CD4-positive, alpha-beta T cell treated with Interleukin-6 at 100 ng/mL for 8 hours (primary cell): ENCODE measurements at places on chromosomes 7 and 10.

DNA sequence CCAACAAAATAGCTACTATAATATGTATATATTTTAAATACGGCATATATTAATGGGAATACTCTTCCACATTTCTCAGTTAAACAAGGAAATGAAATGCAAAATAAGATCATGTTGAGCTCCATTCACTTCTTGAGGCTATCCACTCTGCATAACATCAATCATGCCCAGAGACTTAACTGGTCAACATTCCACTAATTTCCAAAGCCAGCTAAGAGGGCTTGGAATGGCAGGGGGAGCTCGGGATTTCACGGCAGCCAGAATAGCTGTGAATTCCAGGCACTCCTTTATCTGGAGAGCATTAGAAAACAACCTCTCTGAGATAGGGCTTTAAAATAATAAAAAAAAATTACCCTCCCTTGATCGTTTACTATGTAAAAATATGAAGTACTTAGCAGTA, 194.9 kb upstream of the CDCA7L start:
- DNase-seq, result no peak

DNA sequence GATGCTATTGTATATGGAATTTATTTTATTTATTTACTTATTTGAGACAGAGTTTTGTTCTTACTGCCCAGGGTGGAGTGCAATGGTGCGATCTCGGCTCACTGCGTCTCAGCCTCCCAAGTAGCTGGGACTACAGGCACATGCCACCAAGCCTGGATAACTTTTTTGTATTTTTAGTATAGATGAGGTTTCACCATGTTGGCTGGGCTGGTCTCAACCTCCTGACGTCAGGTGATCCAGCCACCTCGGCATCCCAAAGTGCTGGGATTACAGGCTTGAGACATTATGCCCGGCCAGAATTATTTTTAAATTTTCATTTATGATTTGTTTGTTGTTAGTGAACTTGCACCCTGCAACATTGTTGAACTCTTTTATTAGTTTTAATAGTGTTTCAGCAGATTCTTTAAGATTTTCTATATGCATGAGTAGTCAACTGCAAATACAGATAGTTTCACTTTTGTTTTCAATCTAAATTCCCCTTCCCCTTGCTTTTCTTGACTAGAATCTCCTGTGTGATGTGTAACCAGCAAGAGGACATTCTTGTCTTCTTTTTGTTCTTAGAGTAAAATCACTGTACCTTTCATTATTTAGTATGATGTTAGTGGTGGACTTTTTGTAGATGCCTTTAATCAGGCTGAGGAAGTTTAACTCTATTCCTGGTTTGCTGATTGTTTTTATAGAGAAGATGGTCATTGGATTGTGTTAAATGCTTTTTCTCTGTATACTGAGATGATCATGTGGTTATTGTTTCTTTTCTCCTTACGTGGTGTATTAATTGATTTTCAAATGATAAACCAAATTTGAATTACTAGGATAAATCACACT, 27.8 kb downstream of the ZNF33A start:
- peak; percentile 3 for DNase-seq

DNA sequence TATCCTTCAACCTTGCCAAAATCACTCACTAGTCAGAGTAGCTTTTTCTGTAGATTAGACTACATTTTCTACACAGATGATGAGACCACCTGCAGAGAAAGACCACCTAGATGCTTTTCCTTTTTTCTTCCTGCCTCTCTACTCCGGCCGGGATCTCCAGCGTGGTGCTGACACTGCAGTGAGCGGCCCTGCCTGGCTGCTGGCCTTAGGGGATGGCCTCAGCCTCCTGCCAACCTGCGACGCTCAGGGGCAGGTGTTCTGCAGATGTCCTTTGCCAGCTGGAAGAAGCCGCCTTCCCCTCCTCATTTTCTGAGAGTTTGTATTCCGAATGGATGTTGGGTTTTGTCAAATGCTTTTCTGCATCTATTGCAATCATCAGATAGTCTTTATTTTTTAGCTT, 43.5 kb upstream of the NKX6-2 start:
- no peak for DNase-seq

DNA sequence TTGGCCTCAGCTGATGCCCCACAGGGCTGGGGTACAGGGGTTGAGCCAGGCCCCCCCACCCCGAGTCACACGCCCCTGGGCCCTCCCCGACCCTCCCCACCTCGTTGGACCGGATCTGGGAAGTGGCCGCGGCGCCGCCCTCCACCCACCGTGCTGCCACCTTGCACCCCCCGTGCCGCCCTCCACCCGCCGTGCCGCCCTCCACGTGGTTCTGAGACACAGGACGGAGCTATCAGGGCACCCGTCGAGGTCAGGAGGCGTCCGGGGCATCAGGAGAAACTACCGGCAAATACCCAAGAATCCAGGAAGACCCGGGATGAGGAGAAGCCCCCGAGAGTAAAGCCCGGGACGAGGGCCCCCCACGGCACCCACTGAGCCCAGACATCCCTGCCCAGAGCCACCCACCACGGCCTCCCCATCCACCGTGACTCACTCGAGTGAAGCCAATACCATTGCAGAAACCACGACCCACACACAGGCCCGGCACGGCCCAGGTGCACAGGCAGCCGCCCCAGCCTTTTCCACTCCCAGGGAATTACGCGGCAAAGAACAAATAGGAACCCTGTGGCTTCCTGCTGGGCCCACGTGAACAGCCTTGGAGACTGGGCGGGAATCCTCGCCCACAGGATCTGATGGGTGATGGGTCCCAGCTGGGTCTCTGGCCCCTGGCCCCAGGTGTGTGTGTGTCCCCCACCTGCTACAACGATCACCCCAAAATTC, 34.0 kb downstream of the ADAP1 start:
- no peak for DNase-seq

DNA sequence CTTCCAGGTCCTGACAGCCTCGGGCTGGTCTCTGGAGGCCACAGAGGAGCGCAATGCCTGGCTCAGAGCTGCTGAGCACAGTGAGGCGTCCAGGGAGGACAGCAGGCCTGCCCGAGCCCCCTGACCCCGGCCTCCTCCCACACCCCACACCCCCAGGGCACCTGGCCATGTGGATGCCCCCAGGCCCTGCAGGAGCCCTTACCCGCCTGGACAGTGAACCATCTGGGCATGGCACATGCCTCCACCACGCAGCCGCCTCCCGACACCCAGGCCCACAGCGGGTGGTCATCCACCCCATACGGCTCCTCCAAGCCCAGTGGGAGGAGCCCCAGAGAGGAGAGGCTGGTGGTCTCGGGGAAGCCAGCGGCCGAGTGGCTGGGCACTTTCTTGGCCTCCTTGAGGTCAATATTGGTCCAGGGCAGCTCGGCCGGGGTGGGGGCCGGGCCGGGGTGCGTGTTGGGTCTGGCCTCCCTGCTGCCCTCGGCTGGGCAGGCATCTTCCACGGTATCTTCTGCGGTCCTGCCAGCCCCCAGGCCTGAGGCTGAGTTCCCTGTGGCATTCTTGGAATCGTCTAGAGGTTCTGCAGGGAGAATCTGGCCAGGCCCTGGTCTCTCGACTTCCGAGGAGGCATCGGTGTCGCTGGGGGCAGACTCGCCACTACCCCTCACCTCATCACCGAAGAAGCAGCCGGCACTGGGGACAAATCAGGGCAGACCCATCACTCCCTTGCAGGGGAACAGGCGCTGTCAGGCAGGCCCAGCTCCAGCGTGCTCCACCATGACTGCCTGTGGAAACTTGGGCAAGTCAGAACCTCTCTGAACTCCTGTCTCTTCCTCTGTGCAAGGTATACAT, 18.6 kb downstream of the TECPR1 start:
- no peak for DNase-seq

DNA sequence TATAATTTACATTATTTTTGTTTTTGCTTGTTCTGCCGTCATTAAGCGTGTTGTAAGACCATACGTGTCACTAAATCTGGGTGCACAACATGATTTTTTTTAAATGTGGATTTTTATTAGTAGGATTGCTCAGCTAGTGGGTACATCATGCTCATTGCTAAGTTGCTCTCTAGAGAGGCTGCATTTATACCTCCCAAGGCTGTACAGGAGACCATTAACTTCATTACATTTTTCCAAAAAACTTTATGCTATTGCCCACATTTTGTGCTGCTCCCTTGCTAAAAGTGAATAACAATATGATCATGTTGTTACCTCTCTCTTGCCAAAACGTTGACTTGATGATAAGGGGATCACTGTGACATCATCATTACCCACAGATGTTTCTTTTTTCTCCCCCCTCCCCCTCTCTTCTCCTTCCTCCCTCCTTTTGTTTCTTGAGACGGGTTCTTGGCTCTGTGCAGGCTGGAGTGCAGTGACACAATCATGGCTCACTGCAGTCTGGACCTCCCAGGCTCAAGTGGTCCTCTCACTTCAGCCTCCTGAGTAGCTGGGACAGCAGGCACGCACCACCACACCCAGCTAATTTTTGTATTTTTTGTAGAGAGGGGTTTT, 65.1 kb downstream of the BMPR1A start:
- DNase-seq, result no peak

- no peak for DNase-seq
Measured at GRCh38 chr10:78259391-78259790, 225.7 kb downstream of the RPS24 start.

DNA sequence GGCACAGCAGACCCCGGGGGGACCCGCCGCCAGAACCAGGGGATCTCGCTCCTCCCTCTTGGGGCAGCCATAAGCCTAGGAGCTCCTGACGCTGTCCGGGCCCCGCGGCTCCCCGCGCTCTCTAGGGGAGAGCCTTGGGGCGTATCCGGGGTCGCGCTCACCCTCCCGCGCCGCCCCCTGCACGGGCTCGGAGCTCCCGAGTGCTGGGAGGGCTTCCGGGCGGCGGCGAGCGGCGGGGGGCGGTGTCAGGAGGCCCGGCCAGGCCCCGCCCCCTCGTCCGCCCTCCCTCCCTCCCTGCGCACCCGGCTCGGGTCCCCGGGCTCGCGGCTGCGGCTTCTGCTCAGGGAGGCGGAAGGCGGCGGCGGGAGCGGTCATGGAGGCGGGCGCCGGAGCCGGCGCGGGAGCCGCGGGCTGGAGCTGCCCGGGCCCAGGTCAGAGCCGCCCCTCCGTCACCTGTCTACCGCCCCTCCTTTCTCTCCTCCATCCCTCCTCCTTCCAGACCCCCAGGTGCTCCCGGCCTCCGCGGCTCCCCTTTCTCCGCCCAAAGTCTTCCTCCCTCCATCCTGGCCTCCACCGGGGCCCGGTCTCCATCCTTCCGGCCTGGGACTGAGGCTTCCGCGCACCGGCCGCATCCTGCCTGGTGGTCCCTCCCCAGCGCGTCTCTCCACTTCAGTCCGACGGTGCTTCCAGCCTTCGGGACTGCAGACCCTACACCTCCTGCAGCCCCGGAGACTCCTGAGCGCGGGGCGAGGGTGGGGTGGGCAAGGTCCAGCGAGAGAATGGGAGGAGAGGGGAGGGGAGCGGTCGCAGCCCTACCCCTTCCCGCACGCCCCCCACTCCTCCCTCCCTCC, at the start of gene CCDC136:
CCDC136 (plus strand) TSS at position 848 of the 851 bp plus-strand sequence. CDS start 444 bp downstream, outside the sequence.
- peak; percentile 79 for DNase-seq

GRCh38 chr10:126674741-126675515, 4.4 kb upstream of the C10orf90 start:
- DNase-seq, result no peak

DNA sequence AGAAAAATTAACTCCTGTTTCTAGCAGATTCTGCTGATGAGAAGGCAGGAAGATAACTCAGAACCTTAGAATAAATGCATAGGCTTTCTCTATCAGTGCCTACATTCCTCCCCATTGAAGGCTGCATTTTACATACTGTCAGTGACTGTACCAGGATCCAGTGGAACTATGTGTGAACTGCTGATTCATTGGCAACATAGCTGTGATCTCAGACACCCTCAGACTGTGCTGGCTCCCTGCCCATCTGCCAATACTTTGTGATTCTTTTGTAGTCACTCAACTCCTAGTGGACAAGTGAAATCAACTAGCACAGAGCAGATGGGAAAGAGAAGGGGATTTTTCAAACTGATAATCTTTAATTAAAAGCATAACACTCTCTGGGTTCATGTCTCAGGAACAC, 375.8 kb downstream of the MDFIC start:
- DNase-seq, result no peak

- no peak for DNase-seq
Measured at GRCh38 chr10:126133906-126134656, 237.7 kb downstream of the FANK1 start.

DNA sequence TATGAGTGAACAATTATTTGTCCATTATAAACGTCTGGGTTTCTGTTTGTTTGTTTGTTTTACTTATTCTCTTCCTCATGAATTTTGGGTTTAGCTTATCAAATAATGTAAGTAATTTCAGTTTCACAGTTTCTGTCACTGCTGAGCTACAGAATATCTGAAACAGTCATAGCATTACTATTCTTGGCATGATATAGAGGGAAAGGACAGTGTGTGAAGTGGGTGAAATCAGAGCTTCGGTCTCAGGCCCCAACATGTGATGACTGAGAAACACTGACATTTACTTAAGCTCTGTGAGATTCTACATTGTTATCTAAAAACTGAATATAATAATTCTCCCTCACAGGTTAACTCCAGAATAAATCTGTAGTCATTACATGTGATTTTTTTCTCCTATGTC, 8.8 kb upstream of the OR6V1 start:
- DNase-seq, result no peak

- no peak for DNase-seq
Measured at GRCh38 chr7:134902058-134902457, 84.2 kb upstream of the AGBL3 start.

DNA sequence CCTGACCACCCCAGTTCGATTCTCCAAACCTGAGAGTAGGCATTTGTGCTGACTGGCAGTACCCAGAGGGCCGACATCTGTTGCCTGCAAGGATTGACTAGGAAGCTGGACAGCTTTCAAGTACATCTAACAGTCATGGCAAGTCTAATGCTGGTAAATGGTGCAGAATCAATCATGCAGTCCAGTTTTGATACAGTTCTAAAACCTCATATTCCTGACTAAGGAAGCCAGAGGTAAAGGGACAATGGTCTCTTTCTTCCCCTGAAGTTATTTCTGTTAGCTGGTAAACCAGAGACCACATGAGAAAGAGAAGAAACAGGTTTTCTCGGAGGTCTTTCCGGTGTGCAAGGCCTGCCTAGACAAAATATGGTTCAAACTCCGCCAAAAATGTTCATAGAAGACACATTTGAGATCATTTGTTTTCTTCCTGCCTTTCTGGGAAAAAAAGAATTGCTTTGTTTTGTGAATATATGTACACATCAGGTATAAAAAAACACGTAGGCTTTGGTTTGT, 97.1 kb downstream of the WDR37 start:
- DNase-seq, result no peak

DNA sequence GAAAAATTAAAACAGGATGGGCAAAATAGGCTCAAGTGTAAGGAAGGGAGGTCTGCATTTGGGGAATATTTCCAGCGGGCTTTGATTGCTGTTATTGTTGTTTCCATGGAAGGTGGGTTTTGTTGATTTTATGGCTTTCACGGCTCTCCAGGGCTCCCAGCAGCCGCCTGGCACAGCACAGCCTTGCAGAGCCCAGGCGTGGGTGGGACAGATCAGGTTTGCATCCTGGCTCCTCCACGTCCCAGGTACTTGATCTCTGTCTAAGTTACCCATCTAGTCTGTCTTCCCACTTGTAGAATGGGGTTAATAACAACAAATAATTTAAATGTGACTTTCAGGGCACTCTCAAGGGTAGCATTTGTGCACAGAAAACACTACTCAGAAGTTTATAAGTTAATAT, 45.2 kb downstream of the HTR5A start:
- no peak for DNase-seq

- no peak for DNase-seq
Measured at GRCh38 chr10:23717913-23718312, 279.0 kb downstream of the OTUD1 start.

- DNase-seq, result no peak
Measured at GRCh38 chr10:79638318-79638717, 27.6 kb downstream of the SFTPA1 start.

GRCh38 chr10:67837541-67838314, at the start of gene DNAJC12:
Gene DNAJC12 (minus strand): TSS chr10:67838188. CDS start chr10:67838011, 177 bp downstream.
- peak; percentile 14 for DNase-seq
